ENCODE measurements at places on chromosomes 13 and 19. TPM values are rescaled to one million over a fixed set of nuclear protein-coding genes. Genes with fewer than 3 reads are reported as not detected.

DNA sequence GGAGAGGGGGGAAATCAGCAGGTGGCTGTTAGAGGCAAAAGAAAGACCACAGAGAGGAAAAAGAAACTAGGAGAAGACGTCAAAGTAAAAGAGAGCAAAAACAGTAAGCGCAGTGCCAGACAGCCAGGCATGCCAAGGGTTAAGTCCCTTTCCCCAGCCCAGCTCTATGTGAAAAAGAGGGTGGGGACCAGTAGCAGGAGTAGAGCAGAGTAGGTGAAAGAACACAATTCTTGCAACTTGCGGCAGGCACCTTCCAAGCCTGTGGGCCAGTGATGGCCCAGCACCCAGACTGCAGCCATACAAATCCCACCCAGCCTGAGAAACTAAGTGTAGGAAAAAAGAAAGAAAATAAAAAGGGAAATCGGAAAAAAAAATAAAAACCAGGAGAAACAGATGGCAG, 64.2 kb upstream of the ZNF85 start:
- no peaks in the 10 kb centered on the region for H3K27me3 ChIP-seq
- no peaks in the 10 kb centered on the region for H3K4me1 ChIP-seq
- H3K36me3 ChIP-seq = no peaks in the 10 kb centered on the region

GRCh38 chr19:3359015-3359918, 7.1 kb upstream of the NFIC start:
- H3K27ac ChIP-seq = peak overlapping the region; percentile 57
- H3K27me3 ChIP-seq = peaks cover 9% of the 10 kb centered on the region
- no peaks in the 10 kb centered on the region for H3K36me3 ChIP-seq
- H3K4me1 ChIP-seq = peaks cover 41% of the 10 kb centered on the region
- no peak for DNase-seq
- H3K4me3 ChIP-seq = peak overlapping the region; percentile 77

Gene NLRP12
- total RNA-seq = 0.10 TPM

GRCh38 chr13:71300602-71301001, 566.4 kb downstream of the DACH1 start:
- no peak overlapping the region for H3K27ac ChIP-seq
- H3K36me3 ChIP-seq = no peaks in the 10 kb centered on the region
- no peak for DNase-seq
- H3K4me1 ChIP-seq = no peaks in the 10 kb centered on the region
- no peak overlapping the region for H3K4me3 ChIP-seq
- no peaks in the 10 kb centered on the region for H3K27me3 ChIP-seq

Gene CAMSAP3
- total RNA-seq = 11.8 TPM

Gene OR7A5
- not detected for total RNA-seq

DNA sequence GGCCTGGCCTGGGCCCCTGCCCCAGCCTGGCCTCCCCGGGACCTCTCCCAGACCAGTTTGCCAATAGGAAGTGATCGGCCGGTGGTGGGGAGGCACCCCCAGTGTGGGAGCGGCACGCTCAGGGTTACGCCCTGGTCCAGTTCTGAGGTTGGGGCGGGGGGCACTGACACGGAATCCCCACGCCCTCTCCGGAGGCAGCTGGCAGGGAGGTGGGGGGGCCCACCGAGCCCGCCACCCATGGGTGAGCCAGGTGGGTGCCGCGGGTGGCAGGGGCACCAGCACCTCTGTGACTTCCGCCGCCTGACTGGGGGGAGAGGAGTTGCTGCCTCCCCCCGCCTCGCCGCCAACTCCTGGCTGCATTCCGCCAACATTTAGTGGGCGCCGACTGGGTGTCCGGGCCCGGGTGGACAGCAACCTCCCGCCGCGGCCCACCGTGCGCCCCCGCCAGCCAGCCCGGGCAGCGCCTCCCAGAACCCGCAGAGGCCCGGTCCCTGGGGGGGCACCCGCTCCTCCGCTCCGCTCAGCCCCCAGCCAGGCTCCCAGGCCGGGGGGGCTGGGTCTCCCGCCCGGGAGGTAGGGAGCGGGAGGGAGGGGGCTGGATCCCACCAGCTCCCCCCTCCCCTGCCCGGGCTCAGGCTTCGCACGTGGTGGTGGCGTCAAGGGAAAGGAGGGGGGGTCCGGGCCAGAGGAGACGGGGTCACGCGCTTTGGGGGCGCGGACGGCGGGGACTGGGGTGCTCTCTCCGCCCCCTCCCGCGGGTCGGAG, 2.0 kb downstream of the ZBTB7A start:
- H3K27ac ChIP-seq = peak overlapping the region; percentile 85
- peaks cover 59% of the 10 kb centered on the region for H3K4me1 ChIP-seq
- no peak for DNase-seq
- H3K36me3 ChIP-seq = peaks cover 15% of the 10 kb centered on the region

- no peaks in the 10 kb centered on the region for H3K27me3 ChIP-seq
- H3K4me1 ChIP-seq = peaks cover 61% of the 10 kb centered on the region
- peak; percentile 95 for DNase-seq
- H3K4me3 ChIP-seq = peak overlapping the region; percentile 31
- H3K36me3 ChIP-seq = no peaks in the 10 kb centered on the region
Observed at GRCh38 chr13:113742000-113742441, 17.0 kb upstream of the TMEM255B start.

Gene VSTM2B
- total RNA-seq = not detected

- no peaks in the 10 kb centered on the region for H3K27me3 ChIP-seq
- H3K4me1 ChIP-seq = no peaks in the 10 kb centered on the region
- no peak overlapping the region for H3K4me3 ChIP-seq
- no peak for DNase-seq
Observed at GRCh38 chr19:38891771-38892170, 7.6 kb downstream of the SIRT2 start.

GRCh38 chr13:109584844-109585361, 201.5 kb downstream of the IRS2 start:
- no peak overlapping the region for H3K27ac ChIP-seq
- no peaks in the 10 kb centered on the region for H3K36me3 ChIP-seq
- peaks cover 27% of the 10 kb centered on the region for H3K4me1 ChIP-seq
- H3K4me3 ChIP-seq = no peak overlapping the region
- DNase-seq = no peak
- H3K27me3 ChIP-seq = no peaks in the 10 kb centered on the region

Gene JAK3
- total RNA-seq = 2.8 TPM

Gene RTBDN
- total RNA-seq = not detected

Gene ZNF429
- total RNA-seq = 5.9 TPM

DNA sequence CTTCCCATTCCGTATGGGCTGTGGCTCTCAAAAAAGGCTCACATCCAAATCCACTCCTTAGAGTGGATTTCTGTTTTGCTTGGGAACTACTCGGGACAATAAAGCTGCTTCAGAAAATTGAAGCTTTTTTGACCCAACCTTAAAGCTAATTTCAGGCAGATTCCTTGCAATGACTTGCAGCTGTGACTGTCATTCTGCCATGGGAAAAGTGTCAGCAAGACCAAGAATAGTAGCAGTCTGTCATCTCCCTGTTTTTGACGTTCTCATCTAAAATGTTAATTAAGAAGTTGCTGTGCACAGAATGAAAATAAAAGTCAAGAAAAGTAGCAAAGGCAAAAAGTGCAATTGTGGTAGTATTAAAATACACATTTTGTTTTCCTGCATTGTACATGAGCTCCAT, 304.7 kb downstream of the COG6 start:
- no peak overlapping the region for H3K27ac ChIP-seq
- DNase-seq = no peak
- peaks cover 1% of the 10 kb centered on the region for H3K27me3 ChIP-seq
- H3K4me3 ChIP-seq = no peak overlapping the region

DNA sequence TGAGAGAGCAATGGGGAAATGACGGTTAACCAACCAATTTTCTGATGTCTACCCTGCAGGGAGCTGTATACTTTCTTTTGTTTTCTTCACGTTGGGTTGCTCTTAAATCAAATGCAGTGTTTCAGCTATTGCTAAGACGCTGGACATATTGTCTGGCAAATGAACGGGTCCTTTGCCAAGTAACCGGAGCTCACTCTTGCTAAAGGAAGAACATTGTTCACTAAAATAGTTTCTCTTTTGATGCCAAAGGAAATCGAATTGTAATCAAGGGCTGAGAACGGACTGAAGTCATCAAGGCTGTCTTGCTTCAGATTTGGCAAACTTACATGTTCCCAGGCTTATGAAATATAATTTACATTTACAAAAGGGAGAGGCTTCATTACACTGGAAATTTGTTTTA, 142.3 kb upstream of the ARGLU1 start:
- DNase-seq = no peak
- no peak overlapping the region for H3K4me3 ChIP-seq

DNA sequence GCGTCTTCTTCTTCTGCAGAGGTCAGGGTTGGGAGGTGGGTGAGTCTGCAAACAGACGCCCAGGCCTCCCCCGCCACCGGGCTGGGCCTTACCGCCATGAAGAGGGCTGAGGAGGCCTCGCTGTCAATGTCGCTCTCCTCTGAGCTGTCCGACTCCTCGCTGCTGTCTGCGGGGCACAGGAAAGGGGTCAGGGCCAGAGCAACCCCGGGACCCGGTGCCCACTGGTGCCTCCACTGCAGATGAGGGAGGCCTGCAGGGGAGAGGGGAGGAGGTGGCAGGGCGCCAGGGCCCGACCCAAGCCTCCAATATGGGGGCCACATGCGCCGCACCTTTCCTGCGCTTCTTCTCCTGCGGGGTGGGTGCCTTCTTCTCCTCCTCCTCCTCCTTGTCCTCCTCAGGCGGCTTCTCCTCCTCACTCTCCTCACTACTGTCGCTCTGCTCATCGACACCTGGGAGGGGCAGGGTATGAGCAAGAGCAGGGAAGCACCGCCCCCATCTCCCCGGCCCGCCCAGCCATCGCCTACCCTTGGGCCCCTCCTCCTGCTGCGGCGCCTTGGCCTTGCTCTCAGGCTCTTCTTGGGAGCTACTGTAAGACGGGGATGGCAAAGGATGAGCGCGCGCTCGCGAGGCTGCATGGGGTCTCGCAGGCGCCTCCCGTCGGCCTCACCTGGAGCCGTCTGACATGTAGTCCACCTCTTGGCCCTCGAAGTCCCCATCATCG, 5.5 kb upstream of the PSPN start:
- no peak overlapping the region for H3K27ac ChIP-seq
- no peak overlapping the region for H3K4me3 ChIP-seq
- H3K4me1 ChIP-seq = no peaks in the 10 kb centered on the region

GRCh38 chr13:44651209-44651608, 75.1 kb upstream of the TSC22D1 start:
- H3K27ac ChIP-seq = no peak overlapping the region
- no peaks in the 10 kb centered on the region for H3K27me3 ChIP-seq
- H3K4me3 ChIP-seq = no peak overlapping the region
- H3K4me1 ChIP-seq = 0 out of 2 replicates have a peak, but pooled peaks cover 6% of the 10 kb centered on the region
- H3K36me3 ChIP-seq = no peaks in the 10 kb centered on the region
- no peak for DNase-seq

DNA sequence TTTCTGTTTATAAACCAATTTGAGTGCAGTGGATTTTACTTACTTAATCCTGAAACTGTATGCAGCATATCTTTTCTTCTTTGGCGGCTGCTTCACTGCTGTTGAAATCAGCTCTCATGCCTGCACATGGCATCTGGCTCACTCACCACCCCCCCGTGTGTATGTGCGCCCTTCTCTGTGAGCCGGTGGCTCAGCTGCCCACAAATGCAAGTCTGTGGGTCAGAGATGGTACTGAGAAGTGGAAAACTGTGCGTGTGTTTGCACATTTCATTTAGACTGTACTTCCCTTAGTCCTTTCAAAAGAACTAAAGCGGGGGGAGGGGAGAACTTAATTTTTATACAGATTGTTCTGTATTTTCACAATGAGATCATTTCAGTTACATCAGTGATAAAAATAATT, 307.6 kb downstream of the SHISA2 start:
- DNase-seq = no peak
- no peak overlapping the region for H3K27ac ChIP-seq
- peaks cover 3% of the 10 kb centered on the region for H3K27me3 ChIP-seq
- no peak overlapping the region for H3K4me3 ChIP-seq
- no peaks in the 10 kb centered on the region for H3K4me1 ChIP-seq

DNA sequence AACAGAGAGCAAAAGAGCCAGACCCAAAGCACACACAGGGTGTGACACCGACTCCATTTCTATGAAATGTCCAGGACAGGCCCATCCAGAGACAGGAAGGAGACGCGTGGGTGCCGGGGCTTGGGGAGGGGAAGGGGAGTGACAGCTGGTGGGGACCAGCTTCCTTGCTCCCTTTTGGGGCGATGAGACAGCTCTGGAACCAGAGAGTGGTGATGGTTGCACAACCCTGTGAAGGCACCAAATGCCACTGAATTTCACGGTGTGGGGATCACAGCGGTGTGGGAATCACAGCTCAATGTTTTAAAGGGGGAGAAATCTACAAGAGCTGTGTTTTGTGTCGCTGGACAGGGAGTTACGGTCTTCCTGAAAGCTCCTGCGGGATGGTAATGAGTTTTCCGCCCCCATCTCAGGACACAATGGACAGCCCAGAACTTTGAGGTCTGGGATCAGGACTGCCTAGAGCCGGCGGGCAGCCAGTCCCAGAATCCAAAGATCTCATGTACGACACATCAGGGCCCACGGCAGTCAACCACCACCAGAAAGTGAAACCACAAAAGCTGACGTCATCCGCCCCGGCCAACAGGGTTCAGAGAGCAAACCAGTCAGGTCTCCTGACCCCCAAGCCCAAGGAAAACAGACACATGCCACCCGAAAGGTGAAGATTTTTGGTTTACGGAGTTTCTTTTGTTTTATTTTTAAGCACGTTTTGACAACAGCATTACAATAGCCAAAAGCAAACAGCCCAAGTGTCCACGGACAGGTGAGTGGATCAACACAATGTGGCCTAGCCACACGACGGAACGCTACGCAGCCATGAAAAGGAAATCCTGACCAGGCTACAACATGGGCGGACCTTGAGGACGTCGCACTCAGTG, 7.3 kb downstream of the SGTA start:
- H3K27ac ChIP-seq = peak overlapping the region; percentile 85
- peak overlapping the region; percentile 41 for H3K4me3 ChIP-seq
- no peaks in the 10 kb centered on the region for H3K27me3 ChIP-seq
- H3K36me3 ChIP-seq = peaks cover 2% of the 10 kb centered on the region
- peak; percentile 88 for DNase-seq
- H3K4me1 ChIP-seq = peaks cover 46% of the 10 kb centered on the region

Gene ATP4A
- total RNA-seq = not detected

- no peak overlapping the region for H3K27ac ChIP-seq
- H3K4me1 ChIP-seq = no peaks in the 10 kb centered on the region
- DNase-seq = no peak
- no peaks in the 10 kb centered on the region for H3K36me3 ChIP-seq
- no peak overlapping the region for H3K4me3 ChIP-seq
Observed at GRCh38 chr19:17289489-17289888, 7.8 kb downstream of the ANKLE1 start.

DNA sequence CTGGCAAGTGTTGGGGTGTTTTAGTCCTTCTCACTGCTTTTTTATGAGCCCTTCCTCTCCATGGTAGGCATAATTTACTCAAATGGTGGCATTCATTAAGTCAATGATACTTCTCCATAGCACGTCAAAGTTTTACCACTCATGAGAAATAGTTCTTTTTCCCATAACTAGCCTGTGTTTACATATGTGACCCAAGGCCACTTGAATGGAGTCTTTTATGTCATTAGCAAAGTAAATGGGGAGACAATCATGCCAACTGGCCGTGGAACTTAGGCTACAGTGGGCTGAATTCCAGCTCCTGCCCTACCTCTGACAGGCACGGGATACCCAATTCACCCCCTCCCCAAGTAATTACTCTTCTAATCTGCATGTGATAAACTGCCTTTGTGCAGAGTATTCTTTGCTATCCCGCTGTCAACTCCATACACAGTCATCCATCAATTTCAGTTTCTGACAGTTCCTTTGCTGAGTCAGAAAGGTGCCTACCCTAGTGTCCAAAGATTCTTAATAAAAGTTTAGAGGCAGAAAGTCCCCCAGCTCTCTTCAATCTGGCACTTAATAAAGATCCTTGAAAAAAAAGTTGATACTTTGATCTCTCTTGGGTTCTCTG, 16.9 kb downstream of the PROSER1 start:
- no peaks in the 10 kb centered on the region for H3K27me3 ChIP-seq
- no peak for DNase-seq
- H3K4me1 ChIP-seq = no peaks in the 10 kb centered on the region
- no peak overlapping the region for H3K4me3 ChIP-seq
- no peak overlapping the region for H3K27ac ChIP-seq

Gene LRRC8E
- 4.0 TPM for total RNA-seq

Measured in HepG2 (cell line).